A673 (cell line): ENCODE measurements at places on chromosomes 2 and 18. TPM values are rescaled to one million over a fixed set of nuclear protein-coding genes. Genes with fewer than 3 reads are reported as not detected.
A peak's percentile ranks its signal among the peaks of the same experiment; 100 is the strongest.

- peak overlapping the region; percentile 35 for H3K27ac ChIP-seq
- no peak overlapping the region for H3K4me3 ChIP-seq
- H3K4me1 ChIP-seq = peaks cover 17% of the 10 kb centered on the region
- H3K27me3 ChIP-seq = no peaks in the 10 kb centered on the region
These were observed 2.3 kb upstream of the PLEKHH2 start for GRCh38 chr2:43634604-43635306.

- peak overlapping the region; percentile 99 for H3K27ac ChIP-seq
- no peaks in the 10 kb centered on the region for H3K27me3 ChIP-seq
- H3K36me3 ChIP-seq = peaks cover 11% of the 10 kb centered on the region
- no peak for DNase-seq
- peaks cover 30% of the 10 kb centered on the region for H3K4me1 ChIP-seq
- peak overlapping the region; percentile 94 for H3K4me3 ChIP-seq
These were observed 2.4 kb downstream of the NFE2L2 start for GRCh38 chr2:177262092-177262491.

GRCh38 chr2:203566161-203566560, 31.1 kb upstream of the RAPH1 start:
- no peak for DNase-seq
- H3K4me1 ChIP-seq = peaks cover 11% of the 10 kb centered on the region
- H3K27ac ChIP-seq = no peak overlapping the region
- H3K36me3 ChIP-seq = no peaks in the 10 kb centered on the region

- DNase-seq = peak; percentile 79
- peak overlapping the region; percentile 53 for H3K27ac ChIP-seq
- H3K4me1 ChIP-seq = peaks cover 53% of the 10 kb centered on the region
- peaks cover 4% of the 10 kb centered on the region for H3K36me3 ChIP-seq
These were observed 46.9 kb downstream of the DNMT3A start for GRCh38 chr2:25294573-25295462.

The MAPK4 gene
- total RNA-seq = 0.62 and 0.63 TPM in 2 replicates

DNA sequence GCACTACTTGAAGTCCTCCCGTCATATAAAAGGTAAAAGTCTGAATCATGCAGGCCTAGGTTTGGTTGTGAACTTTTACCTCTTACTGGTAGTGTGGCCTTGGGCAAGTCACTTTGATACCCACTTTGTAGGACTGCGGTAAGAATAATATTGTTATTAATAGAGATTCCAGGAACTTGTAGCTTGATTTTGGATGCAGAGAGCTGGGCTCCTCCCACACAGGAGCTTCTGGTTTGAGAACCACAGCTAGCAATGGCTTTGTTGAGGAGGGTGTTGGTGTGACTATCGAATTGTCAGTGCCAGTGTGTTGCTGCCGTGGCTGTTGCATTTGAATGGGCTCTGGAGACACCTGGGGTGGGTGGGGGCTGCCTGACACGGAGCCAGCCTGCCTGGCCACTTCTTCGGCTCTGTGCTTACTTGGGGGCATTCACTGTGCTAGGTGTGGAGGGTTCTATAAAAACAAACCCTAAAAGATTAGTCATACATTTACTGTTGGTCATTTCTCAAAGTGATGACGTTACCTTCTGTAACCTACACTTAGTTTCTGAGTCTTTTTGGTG, 38.5 kb downstream of the ASAP2 start:
- no peaks in the 10 kb centered on the region for H3K36me3 ChIP-seq
- H3K27me3 ChIP-seq = no peaks in the 10 kb centered on the region
- peaks cover 34% of the 10 kb centered on the region for H3K4me1 ChIP-seq
- no peak for DNase-seq
- no peak overlapping the region for H3K4me3 ChIP-seq

The CNGA3 gene
- not detected in 2 replicates for total RNA-seq

DNA sequence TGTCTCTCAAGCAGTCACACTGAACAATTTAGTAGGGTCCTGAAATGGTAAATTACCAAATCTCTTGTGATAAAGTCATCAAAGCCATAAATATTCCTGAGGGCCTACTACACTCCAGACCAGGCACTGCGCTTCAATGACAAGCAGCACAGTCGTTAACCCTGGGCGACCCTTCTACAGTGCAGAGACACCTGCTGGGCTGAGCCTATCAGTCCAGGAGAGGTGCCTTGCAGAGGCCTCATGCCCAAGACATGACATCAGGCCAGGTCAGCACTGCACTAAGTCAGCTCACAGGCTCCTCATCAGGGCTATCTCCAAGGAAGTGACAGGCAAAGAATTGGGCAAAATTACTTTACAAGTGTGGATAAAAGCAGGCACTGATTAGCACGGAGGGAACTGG, 166.4 kb upstream of the EPB41L3 start:
- no peak overlapping the region for H3K4me3 ChIP-seq
- no peaks in the 10 kb centered on the region for H3K4me1 ChIP-seq
- DNase-seq = no peak
- no peaks in the 10 kb centered on the region for H3K36me3 ChIP-seq

GRCh38 chr2:131123192-131123591, 18.1 kb downstream of the PLEKHB2 start:
- no peak for DNase-seq
- H3K27ac ChIP-seq = no peak overlapping the region
- H3K4me1 ChIP-seq = no peaks in the 10 kb centered on the region
- H3K27me3 ChIP-seq = no peaks in the 10 kb centered on the region
- peaks cover 23% of the 10 kb centered on the region for H3K36me3 ChIP-seq
- no peak overlapping the region for H3K4me3 ChIP-seq
